ENCODE measurements at places on chromosomes 5 and 9.

- no peak for DNase-seq
Observed at GRCh38 chr5:76736679-76737556, 21.0 kb downstream of the F2R start.

- DNase-seq: no peak
Observed at GRCh38 chr9:129945314-129945713, 97.7 kb downstream of the FNBP1 start.

- DNase-seq: no peak
Observed at GRCh38 chr5:98130261-98131035, 643.0 kb upstream of the RGMB start.

DNA sequence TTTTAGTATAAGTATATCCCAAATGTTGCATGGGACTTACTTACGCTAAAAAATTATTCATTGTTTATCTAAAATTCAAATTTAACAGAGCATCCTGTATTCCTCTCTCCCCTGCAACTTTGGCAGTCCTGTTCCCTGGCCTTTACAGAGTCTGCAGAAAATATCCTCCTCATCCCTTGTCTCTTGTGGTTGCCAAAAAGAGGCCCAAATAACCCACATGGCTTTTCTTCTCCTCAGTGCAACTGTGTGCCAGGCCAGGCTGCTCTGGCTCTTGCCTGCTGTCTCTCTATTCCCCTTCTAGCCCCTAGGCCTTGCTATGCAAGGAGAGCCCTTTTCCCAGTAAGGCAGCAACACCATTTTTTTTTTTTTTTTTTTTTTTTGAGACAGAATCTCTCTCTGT, 23.0 kb downstream of the ARHGEF37 start:
- no peak for DNase-seq

- no peak for DNase-seq
Observed at GRCh38 chr5:109450129-109450877, 40.5 kb upstream of the PJA2 start.

DNA sequence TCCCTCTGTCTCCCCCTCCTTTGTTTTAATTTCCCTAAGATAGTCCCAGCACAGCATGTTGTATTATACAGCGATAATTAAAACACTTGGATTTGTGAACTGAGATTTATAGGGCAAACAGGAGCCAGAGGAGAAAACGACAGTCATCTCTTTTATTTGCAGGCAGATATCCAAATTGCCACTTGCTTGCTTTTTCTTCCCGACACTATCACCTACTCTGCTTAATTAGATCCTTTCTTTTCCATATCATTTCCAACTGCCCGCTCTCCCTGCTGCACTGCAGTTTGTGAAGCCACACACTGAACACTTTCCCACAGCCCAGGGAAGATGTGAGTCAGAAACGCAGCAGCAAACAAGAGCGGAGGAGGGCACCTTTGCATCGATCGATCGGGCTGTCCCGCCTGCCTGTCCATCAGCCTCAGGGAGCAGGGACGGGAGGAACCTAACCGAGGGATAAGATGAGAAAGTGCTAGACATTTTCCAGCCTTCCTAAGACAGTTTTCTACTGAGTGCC, 35.8 kb upstream of the SPRY4 start:
- DNase-seq: peak; percentile 40

GRCh38 chr5:73125289-73125688, 4.9 kb downstream of the TMEM171 start:
- DNase-seq: no peak
